NCI-H446 (cell line): ENCODE measurements at places on chromosomes 3 and 15.

DNA sequence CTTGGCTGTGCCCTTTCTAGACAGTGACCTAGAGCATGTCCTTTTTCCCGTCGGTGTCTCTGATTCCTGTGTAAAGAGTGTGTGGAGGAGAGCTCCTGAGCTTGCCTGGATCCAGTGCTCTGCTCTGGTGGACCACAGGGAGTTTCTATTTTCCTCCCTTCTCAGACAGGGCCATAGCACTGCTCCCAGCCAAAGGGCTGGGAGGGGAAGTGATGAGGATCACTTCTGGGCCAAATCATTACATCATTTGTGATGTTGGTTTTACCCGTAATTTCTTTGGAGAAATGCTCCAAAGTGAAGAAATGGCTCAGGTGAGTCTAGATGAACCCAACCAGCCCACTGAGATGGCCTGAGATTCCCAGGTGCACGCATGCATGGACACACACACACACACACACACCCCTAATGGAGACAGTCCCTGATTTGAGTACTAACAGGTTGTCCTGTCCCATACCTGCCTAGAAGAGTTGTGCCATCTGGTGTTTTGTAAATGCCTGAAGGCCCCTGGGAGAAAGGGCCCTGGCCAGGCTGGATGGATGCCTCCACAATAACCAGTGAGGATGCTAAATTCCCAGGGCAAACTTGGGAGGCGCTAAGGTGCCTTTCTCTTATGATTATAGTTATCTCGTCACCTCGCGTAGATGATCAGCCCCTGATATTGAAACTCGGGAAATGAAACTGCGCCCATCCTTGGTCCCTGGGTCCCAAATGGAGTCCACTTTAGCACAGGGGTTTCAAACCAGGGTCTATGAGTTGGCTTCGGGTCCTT lies 86.9 kb downstream of the ASB7 start:
- DNase-seq, result no peak

- DNase-seq, result peak; percentile 36
Measured at GRCh38 chr15:79380755-79381497, 51.2 kb upstream of the MINAR1 start.

- DNase-seq, result no peak
Measured at GRCh38 chr3:94065819-94066480, 3.1 kb downstream of the NSUN3 start.

- no peak for DNase-seq
Measured at GRCh38 chr3:126993436-126993835, 10.5 kb downstream of the PLXNA1 start.

DNA sequence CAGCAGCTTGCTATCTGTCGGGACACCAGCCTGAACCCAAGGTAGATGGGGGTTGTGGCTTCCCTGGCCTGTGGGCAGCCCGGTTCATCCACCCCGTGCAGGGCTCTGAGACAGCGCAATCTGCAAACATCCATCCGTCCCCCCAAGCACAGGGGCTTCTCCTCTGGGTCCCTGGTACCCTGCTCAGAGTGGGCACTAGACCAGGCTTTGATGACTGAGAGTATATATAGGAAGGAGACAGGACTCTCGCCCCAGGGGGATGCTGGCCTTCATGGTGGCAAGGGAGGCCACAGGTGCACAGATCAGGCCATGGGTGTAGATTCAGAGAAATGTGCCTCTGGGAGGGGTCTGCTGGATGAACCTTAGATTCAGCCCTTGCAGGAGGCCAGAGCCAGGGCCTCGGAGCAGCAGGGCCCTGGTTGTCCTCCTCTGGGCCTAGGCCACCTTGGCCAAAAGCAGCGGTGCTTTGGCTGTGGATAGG lies 40.3 kb downstream of the CFAP100 start:
- DNase-seq, result no peak

- DNase-seq, result no peak
Measured at GRCh38 chr3:150697646-150698045, 6.1 kb downstream of the ERICH6 start.

- DNase-seq, result no peak
Measured at GRCh38 chr15:101132390-101133180, 119.3 kb downstream of the CHSY1 start.

DNA sequence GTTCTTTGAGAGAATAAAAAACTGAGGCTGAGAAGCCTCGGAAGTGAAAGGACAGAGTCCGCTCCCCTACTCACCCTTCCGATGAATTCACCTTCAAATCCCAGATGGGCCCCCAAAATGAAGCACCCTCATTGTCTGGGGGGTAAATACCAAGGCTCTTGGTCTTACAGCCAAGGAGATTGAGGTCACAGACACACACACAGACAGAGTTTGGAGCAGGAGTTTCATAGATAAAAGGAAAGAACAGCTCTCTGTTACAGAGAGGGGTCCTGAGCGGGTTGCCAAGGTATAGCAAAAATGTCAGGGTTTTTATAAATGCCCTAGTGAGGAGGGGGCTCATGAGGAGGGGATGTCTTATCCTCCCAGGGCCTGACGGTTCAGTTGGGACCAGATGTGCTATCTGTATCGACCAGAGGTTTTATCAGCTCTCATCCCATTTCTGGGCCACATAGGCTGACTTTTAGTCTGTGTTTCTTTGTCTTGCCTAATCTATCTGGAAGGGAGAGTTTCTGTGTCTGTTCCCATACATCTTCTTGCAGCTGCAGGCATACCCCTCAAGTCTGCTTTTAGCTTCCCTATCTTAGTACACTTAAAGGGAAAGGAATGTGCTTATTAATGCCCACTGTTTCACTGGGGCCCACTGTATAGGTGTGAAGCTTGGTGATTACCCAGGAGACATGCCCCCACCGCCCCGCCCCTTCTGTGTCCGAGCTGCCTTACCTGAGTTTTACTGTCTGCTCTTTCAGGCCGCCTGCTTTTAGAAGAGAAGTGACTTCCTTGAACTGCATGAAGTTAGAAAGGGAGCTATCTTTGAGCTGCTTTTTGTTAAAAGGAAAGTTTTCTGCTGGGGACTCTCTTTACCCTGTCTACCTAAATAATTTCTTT lies 66.8 kb upstream of the ATP11B start:
- no peak for DNase-seq

DNA sequence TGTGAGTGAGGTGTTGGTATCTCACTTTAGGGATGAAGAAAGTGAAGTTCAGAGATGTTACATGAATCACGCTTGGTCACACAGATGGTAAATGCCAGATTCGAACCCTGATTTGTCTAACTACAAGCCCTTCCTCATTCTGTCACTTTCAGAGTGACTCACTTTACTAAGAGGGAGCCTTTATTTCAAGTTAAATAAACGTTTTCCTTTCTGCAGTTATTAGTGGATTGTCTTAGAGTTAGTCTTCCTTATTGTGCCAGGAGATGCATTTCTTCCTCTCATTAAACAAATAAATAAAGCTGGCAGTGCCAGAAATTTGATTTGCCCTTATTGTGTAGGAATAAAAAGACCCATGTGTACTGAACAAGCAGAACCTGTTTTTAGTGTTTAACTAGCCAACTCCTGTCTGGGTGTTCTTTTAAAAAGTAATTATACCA lies 162.5 kb downstream of the AKAP13 start:
- DNase-seq, result no peak

DNA sequence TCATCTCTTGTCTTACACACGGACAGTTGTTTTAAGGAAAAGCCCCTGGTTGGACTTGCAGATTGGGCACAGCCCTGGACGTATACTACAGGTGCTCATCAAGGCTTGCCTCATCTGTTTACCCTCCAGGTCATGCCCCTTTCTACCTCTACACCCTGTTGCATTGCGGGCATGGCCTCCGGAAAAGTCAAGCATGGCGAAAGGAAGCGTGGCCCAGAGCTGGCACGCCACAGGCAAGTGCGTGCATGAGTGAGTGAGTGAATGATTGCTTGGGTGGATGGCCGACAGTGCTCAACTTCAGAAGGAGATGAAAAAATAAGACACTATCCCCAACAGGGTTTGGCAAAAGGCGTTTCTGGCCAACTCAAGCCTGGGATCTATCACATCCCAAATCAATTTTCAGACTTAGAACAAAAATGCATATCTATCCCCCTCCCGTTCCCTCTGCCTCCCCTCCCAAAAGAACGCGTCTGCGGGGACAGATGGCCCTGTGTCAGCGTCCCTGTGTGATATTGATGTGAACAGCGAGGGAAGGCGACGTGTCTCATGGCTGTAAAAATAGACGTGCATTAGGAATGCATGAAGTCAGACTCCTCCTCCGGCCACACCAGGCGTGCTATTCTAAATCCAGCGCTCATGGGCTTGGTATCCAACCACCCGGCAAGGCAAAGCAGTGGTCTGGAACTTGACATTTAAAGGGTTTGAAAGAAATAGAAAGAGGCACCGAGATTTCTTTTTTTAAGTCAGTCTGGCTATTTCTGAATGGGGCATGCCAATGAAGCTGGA lies 96.0 kb downstream of the RPLP1 start:
- no peak for DNase-seq

GRCh38 chr3:179967622-179968021 lies 69.1 kb downstream of the PEX5L start:
- DNase-seq, result no peak

- no peak for DNase-seq
Measured at GRCh38 chr3:126895178-126896066, 87.5 kb upstream of the PLXNA1 start.

DNA sequence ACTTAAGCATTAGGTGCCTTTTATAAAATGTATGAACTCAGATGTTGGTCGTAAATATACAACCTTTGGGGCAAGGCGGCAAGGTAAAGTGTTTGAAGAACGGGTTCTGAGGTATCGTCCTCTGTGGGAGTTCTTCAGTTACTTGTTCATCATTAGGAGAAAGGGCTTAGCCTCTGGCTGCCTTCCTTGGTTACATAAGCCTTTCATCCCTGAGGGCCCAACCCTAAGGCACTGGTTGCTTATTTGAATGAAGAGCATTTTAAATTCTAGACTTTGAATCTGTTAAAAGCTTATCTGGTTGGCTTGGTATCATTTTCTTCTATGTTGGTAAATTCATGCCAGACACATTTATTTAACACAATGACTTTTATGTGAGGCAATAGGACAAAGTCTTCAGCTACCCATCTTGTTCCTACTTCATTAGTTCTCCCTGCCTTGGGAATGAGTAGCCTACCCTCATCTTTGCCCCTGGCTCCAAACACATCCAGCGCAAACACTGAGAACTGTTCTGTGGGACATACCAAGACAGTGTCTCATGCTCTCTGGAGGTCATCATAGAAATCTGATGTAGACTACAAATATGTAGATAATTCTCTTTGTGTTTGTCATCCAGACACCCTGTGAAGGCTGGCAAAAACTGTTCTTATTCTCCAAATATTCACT lies 12.4 kb upstream of the CCDC80 start:
- DNase-seq, result no peak

DNA sequence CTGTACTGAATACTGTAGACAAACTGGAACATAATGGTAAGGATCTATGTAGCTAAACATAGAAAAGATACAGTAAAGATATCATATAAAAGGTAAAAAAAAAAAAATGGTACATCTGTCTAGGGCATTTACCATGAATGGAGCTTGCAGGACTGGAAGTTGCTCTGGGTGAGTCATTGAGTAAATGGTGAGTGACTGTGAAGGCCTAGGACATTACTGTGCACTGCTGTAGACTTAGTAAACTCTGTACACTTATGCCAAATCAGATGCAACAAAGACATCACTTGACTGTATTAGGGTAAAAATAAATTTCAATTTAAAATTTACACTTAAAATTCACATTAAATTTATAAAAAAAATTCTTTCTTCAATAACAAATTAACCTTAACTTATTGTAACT lies 281.3 kb upstream of the LMCD1 start:
- no peak for DNase-seq

- DNase-seq, result no peak
Measured at GRCh38 chr3:160124224-160124623, 101.0 kb upstream of the C3orf80 start.

GRCh38 chr15:50251638-50252182 lies 13.8 kb downstream of the HDC start:
- no peak for DNase-seq

DNA sequence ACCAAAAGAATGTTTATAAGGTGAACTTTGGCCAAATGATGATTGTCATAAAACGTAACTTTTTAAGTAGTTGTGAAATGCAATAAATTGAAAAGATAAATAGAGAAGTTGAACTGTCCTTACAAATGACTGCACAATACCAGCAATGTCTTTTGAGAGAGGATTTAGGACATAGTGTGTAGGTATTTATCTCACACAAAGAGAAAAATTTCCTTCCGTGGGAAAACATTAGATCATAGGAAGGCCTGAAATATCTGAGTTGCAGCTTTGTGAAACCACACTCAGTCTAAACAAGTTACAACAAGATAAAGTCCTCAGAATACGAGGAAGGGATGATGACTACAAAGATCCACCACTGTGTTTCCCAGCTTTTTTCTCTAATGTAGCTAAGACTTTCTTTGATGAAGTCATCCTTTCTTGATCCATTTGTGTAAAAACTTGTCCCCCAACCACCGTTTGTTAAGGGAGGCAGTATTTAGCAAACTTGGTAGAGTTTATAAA lies 16.0 kb downstream of the ROBO2 start:
- DNase-seq, result no peak

GRCh38 chr3:49133226-49133951 lies 539 bp upstream of the LAMB2 start:
- peak; percentile 75 for DNase-seq

DNA sequence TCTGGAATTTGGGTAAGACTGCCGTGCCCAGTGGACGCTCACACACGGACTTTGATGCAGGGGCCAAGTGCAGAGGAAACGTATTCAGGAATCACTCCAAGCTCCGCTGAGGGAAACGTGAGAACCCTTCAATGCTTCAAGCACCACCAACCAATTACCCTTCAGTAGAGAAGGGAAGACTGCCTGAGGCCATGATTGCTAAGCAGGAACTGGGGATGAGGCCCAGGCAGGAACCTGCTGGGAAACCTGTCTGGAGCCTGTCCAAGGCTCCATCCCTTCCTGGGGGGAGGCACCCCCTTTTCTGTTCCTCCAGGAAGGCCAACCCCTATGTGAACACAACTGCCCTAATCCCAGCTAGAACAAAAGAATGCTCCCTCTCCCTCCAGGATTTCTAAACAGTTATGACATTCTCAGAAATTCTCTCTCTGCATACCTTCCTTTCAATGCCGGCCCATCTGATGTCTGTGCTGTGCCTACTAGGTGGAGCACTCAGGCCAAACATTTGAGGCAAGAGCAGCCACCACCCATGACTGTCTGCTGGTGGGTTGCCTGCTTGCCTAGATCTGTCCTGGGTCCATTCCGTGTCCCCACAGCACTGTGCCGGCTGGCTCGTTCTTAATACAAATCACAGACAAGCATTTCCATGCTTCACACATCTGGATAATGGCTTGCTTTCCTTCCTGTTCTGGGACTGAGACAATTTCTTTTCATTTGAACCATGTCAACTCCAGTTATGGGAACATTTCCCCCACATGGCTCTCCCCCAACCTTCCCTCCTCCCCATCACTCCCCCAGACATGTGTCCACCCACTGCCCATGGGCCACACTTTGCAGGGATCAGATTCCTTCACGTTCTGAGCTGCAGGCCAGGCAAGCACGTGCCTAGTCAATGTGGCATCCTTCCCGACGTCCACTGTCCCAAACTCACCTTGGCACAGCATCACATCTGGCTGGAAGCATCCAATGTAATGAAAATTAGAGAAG lies 149.4 kb downstream of the ADAMTS17 start:
- no peak for DNase-seq
